ENCODE measurements at places on chromosomes 3 and 15.
A peak's percentile ranks its signal among the peaks of the same experiment; 100 is the strongest.

DNA sequence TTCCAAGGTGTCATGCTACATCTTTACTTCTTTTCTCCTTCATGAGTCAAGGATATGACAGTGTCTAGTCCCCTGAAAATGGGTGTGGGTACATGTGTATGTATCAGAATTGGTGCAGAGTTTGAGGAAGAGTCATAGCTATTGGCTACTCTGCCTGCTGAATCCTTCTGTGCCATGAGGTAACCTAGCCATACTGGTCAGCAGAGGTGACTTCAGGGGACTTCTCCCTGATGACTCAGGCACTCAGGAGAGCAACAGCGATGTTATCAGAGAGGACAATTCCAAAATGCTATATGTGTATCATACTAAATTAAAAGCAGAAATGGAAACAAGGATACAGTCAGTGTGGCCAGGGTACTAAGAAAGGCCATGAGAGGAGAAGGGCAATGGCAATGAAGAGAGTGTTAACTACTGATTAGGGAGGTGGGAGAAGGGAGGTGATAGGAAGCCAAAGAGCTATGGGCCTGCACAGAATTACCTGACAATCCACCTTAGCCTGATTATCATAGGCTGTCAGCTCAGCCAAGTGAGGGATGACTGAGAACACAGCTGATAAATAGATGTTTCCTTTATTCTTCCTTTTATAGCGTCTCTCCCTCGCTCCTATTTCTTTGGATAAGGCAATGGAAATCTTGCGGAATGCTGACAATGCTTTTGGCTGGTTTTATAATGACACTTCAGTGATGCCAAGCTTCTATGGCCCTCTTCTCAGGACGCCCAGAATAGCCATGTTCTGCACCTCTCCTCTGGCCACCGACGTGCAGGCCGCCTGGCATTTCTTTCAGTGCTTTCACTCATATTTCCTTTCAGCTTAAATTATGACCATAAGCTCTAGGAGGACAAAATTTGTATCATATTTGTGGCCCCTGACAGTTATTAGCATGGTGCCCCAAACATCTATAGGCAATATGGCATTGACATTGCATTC, 90.6 kb downstream of the FGF12 start:
- no peak for DNase-seq

DNA sequence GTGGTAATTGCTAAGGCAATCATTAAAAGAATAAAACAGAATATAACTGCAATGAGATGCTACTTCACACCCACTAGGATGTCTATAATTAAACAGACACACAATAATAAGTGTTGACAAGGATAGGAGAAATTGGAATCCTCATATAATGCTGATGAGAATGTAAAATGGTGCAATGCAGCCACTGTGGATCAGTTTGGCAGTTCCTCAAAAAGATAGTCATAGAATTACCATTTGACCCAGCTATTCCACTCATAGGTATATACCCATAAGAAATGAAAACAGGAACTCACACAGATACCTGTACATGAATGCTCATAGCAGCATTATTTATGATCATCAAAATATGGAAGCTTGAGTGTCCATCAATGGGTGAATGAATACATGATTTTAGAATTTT, 9.6 kb upstream of the RNF111 start:
- DNase-seq: no peak

GRCh38 chr3:60309539-60310268, 941.5 kb downstream of the FHIT start:
- DNase-seq: no peak

DNA sequence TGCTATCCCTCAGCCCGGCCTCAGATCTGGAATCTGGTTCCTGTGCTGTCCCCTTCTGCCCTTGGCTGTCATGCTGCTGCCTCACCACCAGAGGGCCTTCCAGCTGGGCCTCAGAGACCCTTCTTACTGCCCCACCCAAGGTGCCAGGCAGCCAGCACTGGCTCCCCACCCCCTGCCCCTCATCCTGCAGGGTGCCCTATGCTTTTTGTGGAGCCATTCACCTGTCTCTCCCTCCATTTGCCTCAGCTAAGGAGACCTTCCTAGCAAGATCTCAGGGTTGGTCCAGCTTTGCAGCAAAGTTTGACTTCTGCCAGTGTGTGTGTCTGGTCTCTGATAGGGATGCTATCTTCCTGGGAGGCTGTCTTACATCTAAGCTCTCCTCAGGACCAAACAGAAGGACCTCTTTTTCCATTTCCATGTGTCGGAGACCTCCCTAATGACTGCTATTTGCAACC, 1.9 kb upstream of the VWA5B2 start:
- DNase-seq: peak; percentile 30
